ENCODE measurements at places on chromosomes 12 and 14.

DNA sequence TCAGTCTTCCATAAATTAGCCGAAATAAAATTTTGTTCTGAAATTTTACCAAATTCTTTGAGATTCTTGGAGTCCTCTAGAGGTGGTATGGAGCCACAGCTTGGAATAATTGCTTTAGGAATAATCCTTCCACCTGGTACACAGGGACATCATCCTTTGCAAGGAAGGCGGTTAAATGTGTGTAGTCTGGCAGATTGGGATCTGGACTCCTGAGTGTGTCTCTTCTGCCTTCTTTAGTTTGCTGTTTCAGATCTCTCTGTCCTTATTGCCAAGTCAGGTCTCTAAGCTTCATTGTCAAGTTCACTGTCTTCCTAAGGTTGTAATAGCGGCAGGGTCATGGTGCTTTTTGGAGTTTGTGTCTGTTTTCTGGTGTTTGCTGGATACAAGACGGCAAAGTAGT lies 393.9 kb upstream of the RGS6 start:
- no peak for DNase-seq

DNA sequence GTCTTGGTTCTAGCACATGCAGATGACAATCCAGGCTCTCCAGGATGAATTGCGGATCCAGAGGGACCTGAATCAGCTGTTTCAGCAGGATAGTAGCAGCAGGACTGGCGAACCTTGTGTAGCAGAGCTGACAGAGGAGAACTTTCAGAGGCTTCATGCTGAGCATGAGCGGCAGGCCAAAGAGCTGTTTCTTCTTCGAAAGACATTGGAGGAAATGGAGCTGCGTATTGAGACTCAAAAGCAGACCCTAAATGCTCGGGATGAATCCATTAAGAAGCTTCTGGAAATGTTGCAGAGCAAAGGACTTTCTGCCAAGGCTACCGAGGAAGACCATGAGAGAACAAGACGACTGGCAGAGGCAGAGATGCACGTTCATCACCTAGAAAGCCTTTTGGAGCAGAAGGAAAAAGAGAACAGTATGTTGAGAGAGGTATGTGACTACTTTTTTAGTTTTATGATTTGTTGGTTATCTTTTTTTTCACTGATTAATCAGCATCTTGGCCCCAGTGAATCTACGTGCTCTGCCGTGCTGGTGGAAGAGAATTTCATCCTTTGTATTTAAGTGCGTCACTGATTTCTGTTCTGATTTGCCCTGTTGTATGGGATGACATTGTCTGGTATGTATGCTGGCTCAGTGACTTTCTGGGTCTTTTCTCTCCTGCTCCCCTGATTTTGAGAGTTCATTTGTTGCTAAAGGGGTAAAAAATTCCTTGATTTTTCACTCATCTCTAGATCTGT lies 92.3 kb downstream of the ERC1 start:
- peak; percentile 38 for DNase-seq

DNA sequence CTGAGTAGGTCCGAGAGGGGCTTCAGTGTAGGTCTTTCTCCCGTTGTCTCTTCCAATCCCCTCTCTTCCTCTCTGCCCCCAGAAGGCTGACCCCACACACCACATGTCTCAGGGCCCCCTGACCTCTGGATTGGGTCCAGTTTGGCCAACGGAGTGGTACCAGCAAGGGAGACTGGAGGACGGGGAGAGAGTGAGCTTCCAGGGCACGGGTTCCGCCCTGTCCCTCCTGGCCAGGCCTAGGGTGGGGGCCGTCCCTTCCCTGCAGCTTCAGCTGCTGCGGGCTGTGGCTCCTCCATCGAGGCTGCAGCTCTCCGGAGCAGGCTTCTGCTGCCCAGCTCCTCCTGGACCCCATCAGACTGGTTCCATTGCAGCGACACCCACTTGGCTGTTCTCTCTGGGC lies 17.4 kb downstream of the FZD10 start:
- DNase-seq: no peak

DNA sequence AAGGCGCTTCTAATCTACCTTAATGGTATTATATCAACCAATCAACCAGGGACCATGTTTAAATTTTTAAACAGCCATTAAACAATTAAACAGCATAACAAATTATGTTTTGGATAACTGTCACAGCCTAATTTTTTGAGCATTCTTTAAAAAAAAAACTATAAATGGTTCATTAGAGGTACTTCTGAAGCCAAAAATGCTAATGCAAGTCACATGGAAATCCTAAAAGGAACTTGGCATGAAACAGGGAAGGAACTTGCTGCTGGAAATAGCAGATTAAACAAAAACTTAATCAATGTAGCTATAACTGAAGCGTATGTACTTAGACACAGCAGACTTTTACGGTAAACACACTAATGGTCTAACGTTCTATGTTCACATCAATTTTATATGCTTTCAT lies 190.2 kb upstream of the BTG1 start:
- no peak for DNase-seq
